ENCODE measurements at places on chromosomes 6 and 20. TPM values are rescaled to one million over a fixed set of nuclear protein-coding genes. Genes with fewer than 3 reads are reported as not detected.

Gene PPP1R16B
- 5.4 TPM for total RNA-seq

Gene TMEM244
- total RNA-seq, result not detected

Gene TMEM239
- not detected for total RNA-seq

Gene PRSS35
- 2.5 TPM for total RNA-seq

Gene NHLRC1
- 1.9 TPM for total RNA-seq

Gene HLA-DMB
- 6.9 TPM for total RNA-seq

Gene SLC17A3
- total RNA-seq, result not detected

Gene SNAP91
- total RNA-seq, result 0.52 TPM

Gene TRIM10
- total RNA-seq, result not detected

- DNase-seq, result no peak
Observed at GRCh38 chr20:44125332-44126127, 61.5 kb downstream of the JPH2 start.

DNA sequence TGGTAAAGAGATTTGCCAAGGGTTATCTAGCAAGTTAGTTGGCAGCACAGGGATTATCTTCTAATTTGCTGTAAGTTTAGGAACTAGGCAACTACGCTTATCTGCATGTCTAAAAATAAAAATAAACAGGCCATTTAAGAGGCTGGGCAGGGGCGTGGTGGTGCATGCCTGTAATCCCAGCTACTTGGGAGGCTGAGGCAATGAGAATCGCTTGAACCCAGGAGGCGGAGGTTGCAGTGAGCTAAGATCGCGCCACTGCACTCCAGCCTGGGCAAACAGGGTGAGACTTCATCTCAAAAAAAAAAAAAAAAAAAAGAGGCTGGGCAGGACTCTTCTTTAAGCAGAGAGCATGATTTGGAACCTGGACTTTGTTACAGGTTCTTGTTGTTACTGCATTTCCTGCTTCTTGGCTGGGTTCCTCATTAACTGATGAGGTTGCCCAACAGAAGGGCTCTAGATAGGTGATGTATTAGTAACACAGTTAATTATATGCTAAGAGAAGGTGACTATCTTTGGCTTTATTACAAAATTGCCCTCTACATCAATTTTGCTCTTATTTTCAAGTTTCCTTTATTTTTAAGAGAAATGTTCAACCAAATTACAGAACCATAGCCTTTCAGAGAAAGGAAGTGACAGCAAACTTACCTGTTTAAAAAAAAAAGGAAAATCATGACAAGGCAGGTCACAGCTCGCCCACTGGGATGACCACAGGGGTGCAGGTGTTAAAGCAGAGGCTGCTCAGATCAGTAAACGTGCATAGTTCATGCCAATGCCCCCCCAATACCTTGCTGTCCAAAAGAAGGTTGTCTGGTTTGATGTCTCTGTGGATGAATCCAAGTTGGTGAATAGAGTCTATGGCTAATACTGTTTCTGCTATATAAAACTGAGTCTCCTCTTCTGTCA, 32.5 kb downstream of the STK38 start:
- DNase-seq, result no peak

GRCh38 chr6:116387374-116387773, 16.6 kb downstream of the DSE start:
- DNase-seq, result no peak

GRCh38 chr6:116229287-116229913, 24.5 kb downstream of the TSPYL4 start:
- peak; percentile 89 for DNase-seq

DNA sequence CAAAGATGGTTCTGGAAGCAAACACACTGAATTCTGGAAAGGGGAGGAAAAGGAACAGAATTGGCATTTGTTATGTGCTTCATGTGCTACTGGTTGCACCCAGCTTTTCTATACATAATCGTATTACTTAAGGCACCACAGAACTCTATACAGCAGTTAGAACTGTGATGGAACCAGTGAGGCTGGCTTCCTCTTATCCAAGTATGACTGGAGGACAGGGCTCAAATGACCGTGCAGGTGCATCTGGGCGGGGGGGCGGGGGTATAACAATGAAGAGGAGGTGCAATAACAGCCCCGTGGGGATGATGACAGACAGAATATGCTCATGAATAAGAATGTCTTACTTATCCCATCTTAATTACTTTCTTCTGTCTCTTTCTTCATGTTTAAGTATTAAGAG, 144.2 kb downstream of the BTBD9 start:
- no peak for DNase-seq

DNA sequence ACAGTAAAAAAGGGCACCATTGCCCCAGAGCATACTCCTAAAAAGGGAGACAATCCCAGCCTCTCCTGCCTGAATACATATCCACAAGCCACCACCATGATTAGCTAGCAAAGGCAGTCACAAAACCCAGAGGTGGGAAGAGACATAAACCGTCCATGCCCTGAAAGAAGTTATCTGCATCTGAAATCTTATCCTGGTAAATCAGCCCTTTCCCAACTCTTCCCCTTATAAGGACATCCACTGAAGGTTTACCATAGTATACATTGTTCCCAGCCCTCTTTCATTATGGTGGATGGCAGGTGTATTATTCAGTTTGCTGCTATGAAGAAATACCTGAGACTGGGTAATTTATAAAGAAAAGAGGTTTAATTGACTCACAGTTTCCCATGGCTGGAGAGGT, 95.2 kb downstream of the TBC1D7 start:
- DNase-seq, result no peak

DNA sequence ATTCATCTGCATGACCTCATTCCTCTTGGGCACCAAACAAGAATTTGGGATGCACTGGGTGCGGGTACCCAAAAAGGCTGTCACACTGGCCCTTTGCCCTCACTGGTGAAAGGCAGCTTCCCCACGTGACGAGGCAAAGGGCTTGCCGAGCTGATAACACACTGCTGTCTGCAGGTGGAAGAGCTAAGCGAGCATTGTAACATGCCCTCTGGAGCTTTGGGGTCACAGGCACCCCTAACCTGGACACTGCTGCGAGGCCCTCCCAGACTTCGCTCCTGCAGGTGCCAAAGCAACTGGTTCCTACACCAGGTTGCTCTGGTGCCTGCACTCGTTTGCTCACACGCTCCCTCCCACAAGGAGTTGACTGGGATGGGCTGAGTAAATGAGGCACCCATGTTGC, 1595.7 kb downstream of the HACE1 start:
- DNase-seq, result no peak

- DNase-seq, result peak; percentile 37
Observed at GRCh38 chr6:110357664-110358552, at the start of gene METTL24. METTL24 (minus strand) TSS chr6:110358349; CDS start chr6:110358272, 77 bp downstream.

- DNase-seq, result peak; percentile 36
Observed at GRCh38 chr6:107820338-107821261, 3.5 kb downstream of the SCML4 start.

DNA sequence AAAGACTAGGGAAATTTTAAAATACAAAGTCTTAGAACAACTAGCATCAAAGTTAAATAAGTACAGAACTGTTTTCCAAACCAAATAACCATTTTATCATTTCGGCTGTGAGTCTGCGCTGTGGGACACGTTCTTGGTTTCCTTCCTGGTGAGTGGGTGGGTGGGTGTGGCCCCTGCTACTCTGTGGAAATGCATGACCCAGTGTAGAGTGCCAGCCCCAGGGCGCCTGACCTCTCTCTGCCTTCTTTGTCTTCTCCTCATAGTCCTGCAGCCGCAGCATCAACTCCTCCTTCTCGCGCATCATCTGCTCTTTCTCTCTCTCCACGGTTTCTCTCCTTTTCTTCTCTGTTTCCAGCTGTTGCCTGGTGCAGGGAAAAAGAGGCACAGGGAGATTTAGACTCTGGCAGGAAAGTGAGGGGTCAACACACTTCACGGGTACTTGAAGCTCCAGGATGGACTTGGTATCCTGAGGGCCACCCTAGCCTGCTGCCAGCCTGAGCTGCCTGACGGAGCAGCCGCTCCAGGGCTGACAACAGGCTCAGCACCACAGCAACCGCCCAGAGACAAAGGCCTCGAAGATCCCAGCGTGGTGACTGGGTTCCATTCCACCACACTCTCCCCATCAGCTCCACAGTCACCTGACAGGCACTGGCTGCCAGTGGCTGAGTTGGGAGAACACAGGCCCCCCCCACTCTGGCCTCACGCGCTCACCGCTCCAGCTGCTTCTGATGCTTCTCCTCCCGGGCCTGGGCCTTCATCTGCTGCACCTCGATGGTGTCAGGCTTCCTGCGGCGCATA, 48.4 kb downstream of the EZR start:
- DNase-seq, result peak; percentile 79

DNA sequence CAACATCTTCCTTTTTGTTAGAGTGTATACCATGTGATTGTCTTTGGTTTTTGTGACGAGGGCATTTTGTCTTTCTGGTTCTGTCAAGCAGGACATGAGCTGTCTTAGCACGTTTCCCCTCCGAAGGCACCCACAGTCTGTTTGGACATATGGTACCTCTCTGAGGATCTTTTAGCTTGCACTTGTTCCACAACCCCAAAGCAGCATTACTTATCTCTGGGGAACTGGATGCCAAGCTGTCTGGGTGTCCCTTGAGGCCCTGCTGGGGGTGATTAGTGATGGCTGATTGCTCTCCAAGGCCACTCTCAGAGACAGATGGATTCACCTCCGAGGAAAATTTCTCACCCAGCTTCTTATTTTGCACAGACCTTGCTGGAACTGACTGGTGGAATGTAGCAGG, 445.0 kb upstream of the CHD6 start:
- no peak for DNase-seq

DNA sequence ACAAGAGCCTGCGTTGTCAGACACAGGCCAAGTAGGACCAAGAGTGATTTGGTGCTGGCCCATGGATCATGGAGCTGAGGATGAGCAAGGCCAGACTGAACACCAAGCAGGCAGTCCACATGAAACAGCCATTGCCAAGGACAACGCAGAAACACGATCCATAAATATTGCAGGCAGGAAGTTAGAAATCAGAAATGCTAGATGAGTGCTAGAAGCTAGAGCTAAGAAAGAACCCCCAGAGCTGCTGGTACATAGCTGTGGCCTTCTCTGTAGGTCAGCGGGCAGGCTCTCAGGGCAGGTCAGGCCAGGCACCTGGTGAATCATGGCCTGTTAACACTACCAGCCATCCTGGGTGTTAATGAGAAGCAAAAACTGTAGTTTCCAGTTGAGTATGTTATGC, 119.7 kb downstream of the ALDH8A1 start:
- DNase-seq, result no peak

DNA sequence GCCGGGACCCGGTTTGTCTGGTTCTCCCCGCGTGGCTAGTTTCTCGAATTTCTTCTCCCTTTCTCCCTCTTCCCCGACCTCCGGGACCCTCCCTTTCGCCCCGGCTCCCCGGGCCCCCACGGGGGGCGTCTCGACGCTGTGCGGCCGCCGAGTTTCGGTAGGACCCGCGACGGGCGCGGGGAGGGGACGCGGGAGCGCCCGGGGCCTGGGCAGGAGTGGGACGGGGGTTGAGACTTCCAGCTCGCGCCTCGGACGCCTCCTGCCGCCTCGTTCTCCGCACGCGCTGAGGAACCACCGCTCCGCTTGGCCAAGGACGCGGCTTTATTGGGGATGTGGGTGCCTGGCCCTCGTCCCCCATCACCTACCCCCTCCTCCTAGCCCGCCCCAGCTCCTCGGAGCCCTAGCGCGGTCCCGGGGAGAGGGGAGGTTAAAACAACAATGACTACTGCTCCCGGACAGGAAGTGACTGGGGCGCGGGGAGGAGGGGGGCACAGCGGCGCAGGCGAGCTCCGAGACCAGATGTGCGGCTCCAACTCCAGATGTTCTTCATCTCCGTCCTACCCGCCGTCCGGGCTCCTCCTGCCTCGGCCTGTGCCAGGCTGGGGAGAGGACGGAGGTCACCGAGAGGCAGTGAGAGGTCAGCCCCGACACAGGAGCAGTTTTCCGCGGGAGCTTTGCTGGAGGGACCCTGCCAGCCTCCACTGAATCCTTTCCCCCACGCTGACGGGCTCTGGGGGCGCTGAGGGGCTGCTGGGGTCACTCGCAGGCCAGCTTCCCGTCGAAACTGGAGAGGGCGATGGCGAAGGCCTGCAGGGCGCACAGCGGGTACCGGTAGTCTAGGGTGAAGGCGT, 917 bp upstream of the TEAD3 start:
- peak; percentile 82 for DNase-seq

DNA sequence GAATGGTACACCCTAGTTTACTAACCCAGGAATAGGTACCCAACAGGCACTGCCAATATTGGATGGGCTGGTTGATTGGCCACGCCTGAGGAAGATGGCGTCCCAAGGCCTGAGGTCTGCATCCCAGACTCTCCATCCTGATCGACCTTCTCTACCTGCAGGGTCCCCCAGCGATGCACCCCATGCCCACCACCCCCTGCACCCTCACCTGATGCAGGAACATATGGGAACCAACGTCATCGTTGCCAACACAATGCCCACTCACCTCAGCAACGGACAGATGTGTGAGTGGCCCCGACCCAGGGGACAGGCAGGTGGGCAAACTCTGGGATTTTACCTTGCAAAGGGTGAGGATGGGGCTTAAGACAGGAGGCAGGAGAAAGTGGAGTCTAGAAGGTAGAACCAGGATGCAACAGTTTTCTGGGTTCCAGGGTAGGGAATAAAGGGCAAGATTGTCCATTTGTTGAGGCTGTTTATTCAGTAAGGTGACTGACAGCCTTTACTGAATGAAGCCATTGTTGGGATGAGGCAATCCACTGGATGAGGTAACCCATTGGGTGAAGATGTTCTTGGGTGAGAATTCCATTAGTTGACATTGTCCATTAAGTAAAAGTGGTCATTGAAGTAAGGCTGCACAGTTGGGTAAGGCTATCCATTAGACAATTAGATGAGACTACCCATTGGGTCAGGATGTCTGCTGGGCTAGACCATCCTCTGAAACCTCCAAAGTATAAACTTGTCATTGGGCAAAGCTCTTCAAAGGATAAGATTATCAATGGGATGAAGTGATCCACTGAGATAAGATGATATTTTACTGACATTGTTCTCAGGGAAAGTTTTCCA, 47.3 kb upstream of the TTPAL start:
- no peak for DNase-seq

- no peak for DNase-seq
Observed at GRCh38 chr20:48691523-48691922, 136.3 kb downstream of the PREX1 start.

- DNase-seq, result no peak
Observed at GRCh38 chr6:85468326-85468725, 18.4 kb downstream of the NT5E start.

DNA sequence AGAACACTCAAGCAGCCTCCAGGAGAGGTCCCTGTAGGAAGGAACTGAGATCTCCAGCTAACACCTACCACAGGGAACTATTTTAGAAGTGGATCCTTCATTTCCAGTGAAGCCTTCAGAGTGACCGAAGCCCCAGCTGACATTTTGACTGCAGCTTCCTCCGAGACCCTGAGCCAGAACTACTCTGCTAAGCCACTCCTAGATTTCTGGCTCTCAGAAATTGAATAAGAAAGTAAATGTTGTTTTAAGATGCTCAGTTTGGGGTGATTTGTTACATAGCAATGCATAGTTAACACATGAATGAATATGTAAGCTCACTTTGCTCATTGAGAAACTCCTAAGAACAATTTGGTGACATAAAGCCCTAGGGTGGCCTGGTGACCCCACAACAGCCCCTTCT, 5.5 kb downstream of the TULP1 start:
- DNase-seq, result no peak

GRCh38 chr20:10648651-10649050, 25.1 kb downstream of the JAG1 start:
- DNase-seq, result no peak

Measured in left cardiac atrium (tissue), 4 donors.